Epithelial cell of esophagus (primary cell): ENCODE measurements at places on chromosomes 1 and 21.

GRCh38 chr1:158248118-158248517 lies 6.1 kb upstream of the CD1A start:
- DNase-seq, result no peak

DNA sequence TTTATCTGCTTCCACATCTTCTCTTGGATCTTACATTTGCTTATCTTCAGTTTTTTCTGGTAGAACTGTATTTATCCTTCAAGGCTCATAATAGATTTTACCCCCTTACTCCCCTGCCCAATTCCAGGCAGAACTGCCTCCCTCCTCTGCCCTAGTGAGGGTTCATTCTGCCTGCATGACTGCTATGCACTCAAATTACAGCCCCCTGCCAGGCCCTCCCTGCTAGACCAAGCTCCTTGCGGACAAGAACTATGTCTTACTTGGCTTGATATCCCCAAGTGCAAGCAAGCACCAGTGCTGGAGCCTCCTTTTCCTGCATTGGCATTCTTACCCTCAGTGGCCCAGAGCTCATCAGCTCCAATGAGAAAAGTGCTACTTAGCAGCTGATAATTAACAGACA lies 18.1 kb downstream of the MAPKAPK2 start:
- DNase-seq, result no peak

DNA sequence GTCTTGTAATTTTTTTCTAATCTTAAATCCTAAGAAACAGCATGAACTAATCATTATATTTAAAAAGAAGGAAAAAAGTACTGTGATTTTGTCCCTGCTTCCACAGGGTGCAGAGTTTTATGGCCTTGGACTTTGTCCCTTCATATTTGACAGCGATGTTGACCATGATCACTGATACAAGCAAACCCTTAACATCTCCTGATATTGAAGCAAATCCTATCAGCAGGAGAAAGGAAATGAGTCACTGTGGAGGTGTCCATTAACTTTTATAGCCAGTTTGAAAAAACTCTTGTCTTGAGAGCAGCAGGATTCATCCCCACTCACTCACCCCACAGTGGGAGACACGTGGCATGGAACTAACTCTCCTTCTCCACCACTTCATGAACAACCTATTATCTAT lies 5.1 kb upstream of the REG4 start:
- peak; percentile 29 for DNase-seq

- no peak for DNase-seq
These were observed 9.7 kb downstream of the SFT2D2 start for GRCh38 chr1:168235548-168235885.

DNA sequence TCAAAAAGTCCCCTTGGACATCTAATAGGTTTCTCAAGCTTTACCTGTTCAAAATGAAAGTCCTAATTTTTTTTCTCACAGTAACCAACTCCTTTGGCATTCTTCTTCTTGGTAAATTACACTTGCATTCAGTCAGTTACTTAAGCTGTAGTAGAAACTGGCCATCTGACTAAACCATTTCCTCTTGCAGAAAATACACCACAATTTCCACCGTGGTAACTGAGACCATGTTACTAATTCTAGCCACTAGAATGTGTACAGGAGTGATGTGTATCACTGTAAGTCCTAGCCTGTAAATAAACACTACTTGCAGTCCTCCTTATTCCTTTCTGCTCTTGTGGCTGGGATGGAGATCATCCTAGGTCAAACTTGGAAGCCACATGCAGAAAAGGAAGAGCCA lies 965.4 kb upstream of the TMPRSS15 start:
- no peak for DNase-seq

DNA sequence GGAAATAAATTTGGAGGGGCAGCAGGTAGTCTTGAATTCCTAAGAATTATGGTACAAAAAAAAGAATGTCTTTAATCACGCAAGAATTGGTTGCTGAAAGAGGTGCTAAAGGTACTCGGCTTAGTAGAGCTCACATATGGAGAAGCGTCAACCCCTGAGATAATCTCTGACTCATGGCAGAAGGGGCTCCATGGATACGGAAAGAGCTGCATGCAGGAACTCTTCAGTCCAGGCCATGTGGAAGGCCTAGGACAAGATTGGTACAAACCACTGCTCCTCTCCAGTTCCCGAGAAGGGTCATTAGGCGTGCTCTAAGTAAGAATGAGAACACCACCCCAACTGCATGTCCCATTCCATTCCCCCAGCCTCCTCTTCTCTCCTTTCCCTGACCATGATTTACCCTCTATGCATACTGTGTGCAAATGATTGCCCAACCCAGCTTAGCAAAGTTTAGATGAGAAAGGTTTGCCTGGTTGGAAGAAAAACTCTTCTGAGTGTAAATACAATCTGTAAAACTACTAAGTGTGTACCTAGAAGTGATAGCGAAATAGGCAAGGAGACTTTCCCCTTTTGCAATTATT lies 10.9 kb downstream of the GJA8 start:
- no peak for DNase-seq

GRCh38 chr1:227155688-227156087 lies 162.6 kb downstream of the CDC42BPA start:
- DNase-seq, result no peak

DNA sequence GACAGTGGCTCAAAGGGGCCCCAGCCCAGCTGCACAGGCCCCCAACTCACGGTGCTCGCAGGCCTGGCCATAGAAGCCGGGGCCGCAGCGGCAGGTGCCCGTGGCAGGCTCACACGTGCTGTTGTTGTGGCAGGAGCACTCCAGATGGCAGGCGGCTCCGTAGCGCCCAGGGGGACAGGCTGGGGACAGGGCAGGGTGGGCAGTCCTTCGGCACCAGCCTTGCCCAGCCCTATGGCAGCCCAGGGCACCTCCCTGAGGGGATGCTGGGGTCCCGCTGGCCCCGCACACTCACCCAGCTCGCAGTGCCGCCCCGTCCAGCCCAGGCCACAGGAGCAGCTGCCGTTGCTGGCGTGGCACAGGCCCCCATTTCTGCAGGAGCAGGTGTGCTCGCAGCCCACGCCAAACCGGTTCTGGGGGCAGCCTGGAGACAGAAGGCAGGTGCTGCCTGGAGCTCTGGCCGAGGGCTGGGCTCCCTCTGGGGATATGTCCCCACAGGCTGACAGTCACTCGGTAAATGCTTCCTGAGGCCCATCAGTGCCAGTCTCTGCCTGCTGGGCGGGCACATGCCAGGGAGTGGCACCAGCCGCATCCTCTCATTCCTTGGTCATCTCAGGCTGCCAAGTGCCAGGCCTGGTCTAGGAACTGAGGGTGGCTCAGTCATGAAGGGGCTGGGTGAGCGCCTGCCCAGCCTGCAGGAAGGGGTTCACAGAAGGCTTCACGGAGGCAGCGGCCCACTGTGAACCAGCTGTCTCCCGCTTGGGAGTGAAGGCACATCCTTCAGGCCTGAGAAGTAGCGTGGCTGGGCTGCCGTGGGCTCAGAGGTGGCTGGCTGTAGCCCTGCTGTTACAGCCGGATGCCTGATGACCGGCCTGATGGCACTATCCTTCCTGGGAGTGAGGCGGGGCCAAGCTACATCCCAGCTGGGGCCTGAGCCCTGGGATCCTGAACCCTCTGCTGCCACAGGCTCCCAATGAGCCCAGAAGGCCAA lies 40.1 kb downstream of the ARHGEF16 start:
- no peak for DNase-seq

DNA sequence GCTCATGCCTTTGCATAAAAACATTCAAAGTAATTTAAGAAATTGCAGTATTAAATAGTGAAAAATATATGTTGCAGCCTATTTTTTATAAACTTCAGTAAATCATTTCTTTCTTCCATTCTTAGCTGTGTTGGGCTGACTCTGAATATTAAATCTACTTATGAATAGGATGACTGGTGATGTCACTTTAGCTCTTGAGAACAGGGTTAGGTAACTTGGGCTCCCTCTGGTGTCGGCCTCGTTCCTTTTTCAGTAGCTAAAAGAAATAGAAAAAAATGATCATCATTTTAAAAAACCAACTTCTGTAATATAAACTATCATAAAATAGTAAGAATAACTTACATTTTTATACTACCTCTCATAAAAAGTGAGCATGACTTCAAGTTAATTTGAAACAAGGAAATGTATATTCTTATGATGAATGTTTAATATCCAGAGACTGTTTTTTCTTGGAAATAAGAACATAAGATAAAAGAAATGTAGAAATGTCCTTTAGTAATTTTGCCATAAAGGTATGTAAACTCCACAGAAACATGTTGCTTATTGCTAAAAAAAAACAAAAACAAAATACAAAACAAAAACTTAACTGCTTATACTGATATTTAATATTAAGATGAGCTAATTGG lies 26.8 kb upstream of the NCAM2 start:
- peak; percentile 52 for DNase-seq

GRCh38 chr1:116759636-116760035 lies 5.4 kb downstream of the CD2 start:
- DNase-seq, result no peak

DNA sequence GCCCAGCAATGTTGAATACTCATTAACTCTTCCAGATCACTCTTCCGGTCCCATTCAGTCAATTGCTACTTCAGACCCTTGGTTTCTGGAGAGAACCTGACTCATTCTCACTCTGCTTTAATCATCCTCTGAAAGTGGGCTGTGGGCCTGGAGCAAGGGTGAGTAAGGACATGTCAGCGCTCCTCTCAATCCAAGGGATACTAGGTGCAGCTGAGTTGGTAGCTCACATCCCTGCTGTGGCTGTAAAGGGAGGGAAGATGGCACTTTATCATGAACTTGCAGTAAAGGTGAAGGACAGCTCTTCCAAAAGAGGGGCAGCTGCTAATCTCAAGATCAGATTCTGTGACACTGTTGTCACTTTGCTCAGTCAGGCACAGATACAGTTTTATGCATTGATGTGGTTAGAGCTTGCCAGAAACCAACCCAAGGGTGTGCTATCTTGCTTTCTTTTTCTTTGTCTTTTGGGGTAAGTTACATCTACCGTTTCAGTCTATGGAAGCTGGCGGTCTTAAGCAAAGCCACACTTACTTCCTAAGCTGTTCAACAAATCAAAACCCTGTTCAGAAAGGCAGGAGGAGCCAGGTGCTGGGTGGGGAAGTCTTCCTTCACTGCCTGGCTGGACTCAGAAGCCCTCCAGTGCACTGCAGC lies 26.5 kb upstream of the NTPCR start:
- peak; percentile 80 for DNase-seq

GRCh38 chr1:18549906-18550305 lies 69.2 kb downstream of the KLHDC7A start:
- no peak for DNase-seq

GRCh38 chr1:156632355-156632754 lies 9.6 kb upstream of the BCAN start:
- DNase-seq, result no peak

GRCh38 chr21:14358775-14359174 lies 24.2 kb downstream of the HSPA13 start:
- DNase-seq, result peak; percentile 81

GRCh38 chr1:22889213-22889827 lies 83.3 kb downstream of the LACTBL1 start:
- DNase-seq, result peak; percentile 51

DNA sequence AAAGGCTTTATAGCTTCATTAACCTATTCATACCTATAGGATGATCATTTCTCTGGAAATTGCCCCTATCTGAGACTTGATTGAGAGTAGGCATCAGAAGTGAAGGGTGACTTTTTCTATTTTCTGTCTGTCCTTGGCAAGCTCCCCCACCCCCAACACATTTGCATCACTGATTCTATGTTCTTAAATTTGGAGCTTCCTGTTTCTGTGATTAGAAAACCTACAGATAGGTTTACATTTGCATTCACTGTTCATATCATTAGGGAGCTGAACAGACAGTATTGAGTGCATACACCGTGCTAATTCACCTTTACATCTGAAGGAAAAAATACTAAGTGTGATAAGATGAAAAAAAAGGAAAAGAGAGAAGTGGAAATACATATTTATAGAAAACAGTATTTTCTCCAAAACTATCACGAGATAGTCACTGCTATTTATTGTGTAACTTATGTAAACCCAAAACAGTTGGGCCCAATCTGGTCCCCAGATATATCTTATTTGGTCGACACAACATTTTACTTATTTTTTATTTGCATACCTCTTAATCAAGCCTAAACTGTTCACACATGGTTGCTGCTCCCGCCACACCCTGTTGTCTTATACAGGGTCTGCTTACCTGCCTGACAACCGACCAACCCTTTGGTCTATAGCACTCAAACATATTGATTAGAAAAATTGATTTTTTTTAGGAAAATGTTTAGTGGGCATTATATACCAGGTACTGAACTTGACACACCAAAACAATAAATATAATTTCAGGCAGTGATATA lies 218.8 kb downstream of the NTNG1 start:
- DNase-seq, result no peak

DNA sequence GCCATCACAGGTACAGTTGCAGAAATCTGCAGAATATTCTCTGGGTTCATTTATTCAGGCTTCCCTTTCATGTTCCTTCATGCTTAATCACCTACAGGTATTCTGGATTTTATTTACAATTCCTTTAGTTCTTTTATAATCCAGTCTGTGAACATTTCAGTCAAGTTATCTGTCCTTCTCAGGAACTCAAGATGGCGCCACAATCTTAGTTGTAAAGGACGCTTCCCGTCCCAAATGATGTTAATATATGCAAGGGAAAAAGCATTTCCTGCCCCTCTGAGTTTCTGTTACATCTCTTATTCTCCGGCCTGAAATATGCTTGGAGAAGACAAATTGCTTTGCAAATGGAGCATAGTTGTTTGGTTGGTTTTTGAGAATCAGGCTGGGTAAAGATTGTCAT lies 19.3 kb downstream of the F3 start:
- DNase-seq, result peak; percentile 61

DNA sequence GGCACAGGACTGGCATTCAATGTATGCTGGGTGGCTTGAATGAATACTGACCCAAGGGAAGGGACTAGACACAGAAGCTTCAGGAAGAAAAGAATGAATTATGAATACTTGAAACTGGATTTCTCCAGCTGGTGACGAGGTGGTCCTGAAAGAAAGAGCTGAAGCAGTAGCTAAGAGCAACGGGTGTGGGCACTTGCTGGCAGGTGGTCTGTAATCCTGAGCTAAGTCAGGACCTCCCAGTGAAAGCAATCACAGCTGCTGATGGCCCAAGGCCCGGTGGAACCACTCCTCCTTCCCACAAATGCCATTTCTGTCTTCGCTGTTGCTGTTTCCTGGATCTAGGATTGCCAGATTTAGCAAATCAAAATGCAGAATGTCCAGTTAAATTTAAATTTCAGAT lies 47.0 kb downstream of the NEK2 start:
- DNase-seq, result no peak

DNA sequence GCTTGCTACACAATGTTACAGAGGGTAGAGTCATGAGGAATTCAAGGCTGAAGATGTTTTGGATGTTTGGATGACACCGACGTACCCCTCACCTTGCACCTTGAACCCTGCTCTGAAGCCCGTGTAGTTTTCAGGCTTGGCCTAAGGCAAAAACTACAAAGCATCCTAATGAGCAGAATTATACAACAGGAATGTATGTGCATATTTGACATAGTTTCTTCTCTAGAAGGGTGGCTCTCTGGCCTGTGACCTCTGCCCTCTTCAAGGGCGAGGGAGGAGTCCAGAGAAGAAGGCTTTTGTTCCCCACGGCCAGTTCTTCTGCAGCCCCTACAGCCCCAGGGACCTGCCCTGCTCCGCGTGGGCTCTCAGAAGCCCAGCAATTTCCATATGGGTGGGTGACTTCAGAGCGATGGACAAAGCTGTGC lies 43.3 kb downstream of the L1TD1 start:
- DNase-seq, result no peak

DNA sequence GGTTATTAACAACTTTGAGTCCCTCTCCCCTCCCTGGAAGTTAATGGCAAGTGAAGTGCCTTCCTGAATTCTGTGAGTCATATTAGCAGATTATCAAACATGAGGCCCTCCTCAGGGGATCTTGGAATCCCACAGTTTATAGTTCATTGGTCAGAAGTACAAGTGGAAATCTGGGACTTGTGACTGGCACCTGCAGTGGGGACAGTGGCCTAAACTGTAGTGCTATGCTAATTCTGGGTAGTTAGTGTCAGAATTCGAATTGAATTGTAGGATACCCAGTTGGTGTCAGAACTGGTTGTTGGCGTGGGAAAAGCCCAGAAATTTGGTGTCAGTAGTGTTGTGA lies 26.2 kb downstream of the ZYG11B start:
- DNase-seq, result no peak
